ENCODE measurements at places on chromosomes 5 and 9.

- no peak for DNase-seq
Measured at GRCh38 chr5:161372682-161373344, 173.7 kb downstream of the GABRB2 start.

DNA sequence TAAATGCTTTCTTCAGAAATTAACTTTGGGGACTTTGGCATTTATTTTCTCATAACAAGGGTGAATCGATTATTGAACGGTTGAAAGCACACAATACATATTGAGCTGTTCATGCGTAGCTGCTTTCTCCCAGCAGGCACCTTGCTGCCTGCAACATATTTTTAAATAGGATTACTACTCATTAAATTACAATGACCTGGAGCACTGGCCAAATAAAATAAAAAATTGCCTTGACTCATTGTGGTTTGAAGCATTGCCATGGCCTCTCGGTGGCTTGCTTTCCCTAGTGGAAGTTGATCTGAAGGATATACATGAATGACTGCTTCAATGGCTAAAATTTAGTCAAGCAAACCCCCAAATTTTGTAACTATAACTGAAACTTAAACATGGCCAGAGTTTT is 181.6 kb upstream of the NUDT12 start:
- DNase-seq, result peak; percentile 81

GRCh38 chr5:125150041-125150669 is 403.7 kb upstream of the ZNF608 start:
- peak; percentile 46 for DNase-seq

DNA sequence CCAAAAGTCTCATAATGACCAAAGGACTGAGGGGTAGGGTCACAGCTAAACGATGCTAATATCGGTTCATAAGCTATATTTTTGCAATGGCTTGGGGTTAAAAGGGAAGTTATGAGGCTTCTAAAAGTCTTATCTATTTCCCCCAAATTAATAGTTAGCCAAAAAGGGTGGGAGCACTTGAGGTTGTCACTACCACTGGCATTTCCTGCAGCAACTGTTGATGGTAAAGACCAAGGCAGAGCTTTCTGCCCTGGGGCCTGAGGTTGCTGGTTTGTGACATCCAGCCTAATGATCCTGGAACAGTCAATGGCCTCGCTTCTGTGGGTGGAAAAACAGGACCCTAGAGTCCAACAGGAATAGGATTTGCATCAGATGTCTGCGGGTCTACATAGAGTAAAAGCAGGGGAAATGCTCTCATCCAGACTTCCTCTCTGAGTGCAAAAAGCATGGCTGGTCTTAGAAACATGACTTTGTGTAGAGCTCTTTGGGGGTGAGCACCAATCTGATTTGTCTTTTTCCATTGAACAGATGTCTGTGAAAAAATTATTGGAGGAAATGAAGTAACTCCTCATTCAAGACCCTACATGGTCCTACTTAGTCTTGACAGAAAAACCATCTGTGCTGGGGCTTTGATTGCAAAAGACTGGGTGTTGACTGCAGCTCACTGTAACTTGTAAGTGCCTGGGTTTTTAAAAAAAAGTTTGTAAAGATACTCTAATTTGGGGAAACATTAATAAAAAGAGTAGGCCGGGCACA is 2.7 kb downstream of the GZMA start:
- DNase-seq, result no peak

GRCh38 chr9:9901624-9902023 is 711.2 kb downstream of the PTPRD start:
- DNase-seq, result no peak

- no peak for DNase-seq
Measured at GRCh38 chr5:38905516-38905915, 59.7 kb downstream of the OSMR start.

- no peak for DNase-seq
Measured at GRCh38 chr5:175351126-175351525, 92.9 kb downstream of the DRD1 start.

DNA sequence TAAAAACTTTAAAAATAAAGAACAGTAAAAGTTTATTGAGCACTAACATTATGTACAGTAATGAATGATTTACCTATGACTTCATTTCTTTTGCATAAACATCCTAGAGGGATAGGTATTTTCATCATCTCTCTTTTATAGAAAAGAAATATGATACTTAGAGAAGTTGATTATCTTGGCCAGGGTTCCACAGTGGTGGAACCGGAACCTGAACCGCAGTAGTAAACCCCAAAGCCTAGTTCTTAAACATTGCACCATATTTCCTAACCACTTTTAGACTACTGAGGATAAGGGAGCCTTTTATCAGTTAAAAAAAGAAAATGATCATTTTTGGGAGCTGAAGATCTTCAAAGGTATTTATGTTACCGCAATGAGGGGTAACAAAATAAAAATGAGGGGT is 205.7 kb upstream of the SGCD start:
- DNase-seq, result peak; percentile 60

GRCh38 chr5:152270096-152270495 is 135.0 kb downstream of the NMUR2 start:
- no peak for DNase-seq

- no peak for DNase-seq
Measured at GRCh38 chr9:124007565-124008302, 3.8 kb upstream of the LHX2 start.

- DNase-seq, result peak; percentile 62
Measured at GRCh38 chr5:65907135-65907534, 19.2 kb upstream of the ERBIN start.

- no peak for DNase-seq
Measured at GRCh38 chr9:129999141-129999510, 43.9 kb downstream of the FNBP1 start.

GRCh38 chr9:87567571-87567970 is 69.9 kb downstream of the DAPK1 start:
- no peak for DNase-seq

DNA sequence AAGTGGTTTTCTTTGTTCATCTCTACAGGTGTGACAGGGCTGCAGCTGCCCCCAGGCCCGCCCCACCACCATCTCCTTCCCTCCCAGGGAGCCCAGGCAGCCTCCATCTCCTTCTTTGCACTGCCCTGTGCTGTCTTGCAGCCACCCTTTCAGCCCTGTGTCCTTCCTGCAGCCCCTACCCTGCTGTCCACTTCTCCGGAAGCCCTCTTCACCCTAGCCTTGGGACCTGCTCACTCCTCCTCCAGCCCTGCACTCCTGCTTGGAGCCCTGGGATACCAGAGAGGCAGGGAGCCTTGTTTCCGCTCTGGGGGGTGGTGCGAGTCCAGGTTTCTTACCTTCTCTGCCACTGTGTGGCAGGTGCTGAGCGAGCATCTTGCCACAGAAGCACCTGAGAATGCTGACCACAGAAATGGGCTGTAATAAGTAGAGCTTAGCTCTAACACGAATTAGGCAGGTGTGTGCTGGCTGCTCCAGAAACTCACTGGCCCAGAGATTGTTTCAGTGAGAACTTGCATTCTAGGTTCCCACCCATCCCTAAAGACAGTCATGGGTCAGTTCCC is 51.3 kb upstream of the GADD45G start:
- no peak for DNase-seq

DNA sequence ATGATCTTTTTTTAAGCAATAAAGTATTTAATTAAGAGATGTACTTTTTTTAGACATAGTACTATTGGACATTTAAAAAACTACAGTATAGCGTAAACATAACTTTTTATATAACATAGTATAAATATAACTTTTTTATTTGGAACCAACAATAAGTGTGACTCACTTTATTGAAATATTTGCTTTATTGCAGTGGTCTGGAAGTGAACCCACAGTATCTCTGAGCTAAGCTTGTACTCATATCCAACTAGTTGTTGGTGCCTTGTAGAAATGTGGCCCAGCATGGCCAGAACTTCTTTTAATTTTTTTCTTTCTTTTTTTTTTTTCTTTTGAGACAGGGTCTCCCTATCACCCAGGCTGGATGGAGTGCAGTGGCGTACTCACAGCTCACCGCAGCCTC is 61.5 kb upstream of the GALNT10 start:
- no peak for DNase-seq

DNA sequence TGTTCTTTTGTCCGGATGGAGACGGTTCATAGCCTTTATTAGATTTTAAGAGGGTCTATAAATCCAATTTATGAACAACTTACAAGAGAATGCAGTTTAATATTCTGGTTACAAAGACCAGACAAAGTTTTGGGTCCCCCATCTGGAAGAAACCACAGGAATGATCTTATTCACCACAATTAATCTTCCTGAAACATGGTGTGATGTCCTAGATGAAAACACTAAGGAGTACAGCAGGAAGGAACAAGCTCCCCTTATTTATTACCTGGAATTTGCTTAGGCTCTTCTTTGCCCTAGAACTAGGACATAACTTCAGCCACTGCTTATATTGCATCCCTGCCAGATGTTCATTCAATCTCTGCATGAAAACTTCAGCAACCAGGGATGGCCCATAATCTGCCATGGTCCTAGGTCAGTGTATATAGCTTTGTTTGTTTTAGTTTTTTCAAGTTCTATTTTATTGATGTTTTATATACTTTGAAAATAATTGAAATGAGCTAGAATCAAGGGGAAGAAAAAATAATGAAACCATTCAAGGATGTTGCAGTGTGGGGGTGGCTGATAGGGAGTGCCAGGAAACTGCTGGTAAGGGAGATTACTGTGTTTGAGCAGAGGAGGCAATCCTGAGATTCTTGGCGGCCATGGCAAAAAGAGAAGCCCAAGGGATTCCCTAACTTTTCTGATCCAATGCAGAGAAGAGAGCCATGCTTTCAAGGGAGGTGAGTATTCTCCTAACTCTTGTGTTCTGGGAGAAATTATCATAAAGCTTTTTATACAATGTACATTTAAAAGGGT is 16.8 kb downstream of the TXNDC8 start:
- peak; percentile 57 for DNase-seq

DNA sequence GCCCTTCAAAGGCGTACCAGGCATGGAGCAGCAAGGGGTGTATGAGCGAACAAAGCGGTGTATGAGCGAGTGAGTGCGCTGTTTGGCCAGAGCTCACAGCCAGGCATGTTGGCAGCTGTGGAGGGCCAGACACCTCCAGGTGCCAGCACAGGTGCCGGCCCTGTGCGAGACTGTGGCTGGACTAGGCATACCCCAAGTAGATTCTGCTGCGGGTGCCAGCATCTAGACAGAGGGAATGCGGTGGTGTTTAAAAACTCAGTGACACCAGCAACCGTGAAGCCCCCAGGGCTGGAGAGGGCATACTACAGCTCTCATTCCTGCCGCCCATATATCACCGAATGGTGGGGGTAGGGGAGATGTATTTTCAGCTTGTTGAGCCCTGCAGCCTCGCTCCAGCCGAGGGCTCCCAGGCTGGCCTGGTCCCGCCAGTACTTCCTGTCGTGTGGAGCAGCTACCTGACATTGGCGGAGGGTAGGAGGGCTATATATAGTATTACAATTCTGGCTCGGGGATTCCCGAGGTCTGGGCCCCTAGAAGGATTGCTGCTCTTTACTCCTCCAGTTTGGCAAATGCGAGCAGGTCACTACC is 1829.6 kb upstream of the NUDT12 start:
- no peak for DNase-seq

- peak; percentile 81 for DNase-seq
Measured at GRCh38 chr5:141681695-141682641, at the start of gene ARAP3. Gene ARAP3 (minus strand): TSS chr5:141682230. CDS start chr5:141680486, 1,744 bp downstream.

- peak; percentile 67 for DNase-seq
Measured at GRCh38 chr5:78648359-78649210, at the start of gene LHFPL2. Gene LHFPL2 (minus strand): TSS chr5:78648772. CDS start chr5:78510213, 138,559 bp downstream.

All from fibroblast of skin of abdomen (primary cell).